ENCODE measurements at places on chromosomes 13 and 19.

DNA sequence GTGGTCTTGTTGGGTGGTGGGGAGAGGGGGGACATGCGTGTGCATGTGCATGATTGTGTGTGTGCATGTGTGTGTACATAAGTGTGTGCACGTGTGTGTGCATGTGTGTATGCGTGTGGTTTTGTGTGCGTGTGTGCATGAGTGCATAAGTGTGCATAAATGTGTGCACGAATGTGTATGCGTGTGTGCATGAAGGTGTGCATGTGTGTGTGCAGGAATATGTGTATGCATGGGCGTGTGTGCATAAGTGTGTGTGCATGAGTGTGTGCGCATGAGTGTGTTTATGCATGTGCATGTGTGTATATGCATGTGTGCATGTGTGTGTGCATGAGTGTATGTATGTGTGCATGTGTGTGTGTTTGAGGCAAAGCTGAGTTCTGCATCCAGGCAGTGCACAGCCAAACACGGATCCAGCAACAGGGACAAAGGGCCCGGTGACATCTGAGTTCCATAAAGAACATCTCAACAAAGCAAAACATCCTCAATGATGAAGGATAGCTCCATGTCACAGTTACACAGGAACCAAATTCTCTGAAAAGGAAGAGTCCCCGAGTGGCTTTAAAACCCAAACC, 86.0 kb upstream of the FARP1 start:
- DNase-seq = no peak

- no peak for DNase-seq
Measured at GRCh38 chr19:5683177-5683886, 2.5 kb downstream of the HSD11B1L start.

GRCh38 chr13:30191491-30192100, 115.8 kb downstream of the KATNAL1 start:
- no peak for DNase-seq

DNA sequence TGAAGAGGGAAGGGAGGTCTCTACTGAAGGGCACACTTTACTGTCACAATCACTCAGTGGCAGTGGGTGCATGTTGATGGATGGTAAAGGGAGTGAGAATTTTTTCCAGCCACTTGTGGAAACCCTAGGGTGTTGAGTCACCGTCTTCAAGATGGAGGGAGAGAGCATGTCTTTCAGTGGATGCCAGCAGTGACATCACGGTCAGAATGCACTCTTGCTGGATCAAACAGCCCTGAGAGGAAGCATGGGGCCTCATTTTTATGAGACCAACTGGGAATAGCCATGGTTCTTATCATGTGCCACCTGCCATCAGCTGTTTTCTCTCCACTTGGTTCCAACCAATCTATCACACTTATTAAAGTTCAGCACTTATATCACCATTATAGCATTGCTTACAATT, 182.5 kb downstream of the KCNRG start:
- no peak for DNase-seq

DNA sequence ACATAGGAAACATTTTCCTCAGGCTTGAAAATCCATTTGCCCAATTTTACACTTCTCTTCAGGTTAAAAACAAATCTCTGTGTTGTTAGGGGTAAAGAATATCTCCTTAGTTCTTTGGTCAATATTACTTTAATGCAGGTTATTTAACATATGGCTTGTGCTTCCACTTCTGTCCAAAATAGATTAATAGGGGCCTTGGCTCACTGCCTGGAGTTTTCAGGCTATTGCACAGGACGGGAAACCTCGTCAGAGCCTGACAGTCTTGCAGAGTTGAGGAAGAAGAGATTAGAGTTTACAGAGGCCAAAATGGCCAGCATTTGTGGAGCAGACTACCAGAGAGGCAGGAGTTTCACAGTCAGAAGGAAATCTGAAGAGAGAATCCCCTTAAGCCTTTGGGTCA, 863.9 kb upstream of the GPC6 start:
- no peak for DNase-seq

DNA sequence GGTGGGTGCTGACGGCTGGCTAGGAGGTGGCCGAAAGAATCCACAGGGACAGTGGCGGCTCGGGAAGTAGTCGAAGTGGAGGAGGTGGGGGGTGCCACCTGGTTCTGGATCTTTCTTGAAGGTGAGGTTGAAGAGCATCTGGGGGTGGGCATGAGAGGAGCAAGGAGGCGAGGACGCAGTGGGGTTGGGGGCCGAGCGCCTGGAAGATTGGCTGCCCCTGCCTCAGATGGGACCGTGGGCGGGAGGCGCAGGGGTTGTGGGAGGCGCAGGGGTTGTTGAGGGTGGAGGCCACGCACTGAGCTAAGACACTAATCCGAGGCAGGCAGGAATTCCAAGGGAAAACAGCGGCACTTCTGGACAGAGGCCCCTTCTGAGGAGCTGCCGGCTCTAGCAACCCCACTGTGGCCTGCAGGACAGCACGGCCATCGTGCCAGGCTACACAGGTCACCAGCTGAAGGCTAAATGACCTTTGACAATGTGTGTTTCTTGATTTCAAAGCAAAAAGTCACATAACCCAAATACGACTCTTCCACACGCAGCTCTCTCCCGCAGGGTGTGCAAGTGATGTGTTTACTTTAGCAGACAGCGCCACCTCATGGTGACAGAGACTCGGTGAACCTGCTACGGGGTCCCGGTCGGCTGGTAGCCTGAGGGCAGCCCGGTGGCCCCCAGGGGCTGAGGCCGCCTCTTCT, 44.1 kb upstream of the RANBP3 start:
- peak; percentile 17 for DNase-seq

GRCh38 chr19:8206147-8207087, 2.8 kb upstream of the CERS4 start:
- DNase-seq = peak; percentile 95

- DNase-seq = no peak
Measured at GRCh38 chr19:51771376-51772130, 10.6 kb downstream of the FPR2 start.

DNA sequence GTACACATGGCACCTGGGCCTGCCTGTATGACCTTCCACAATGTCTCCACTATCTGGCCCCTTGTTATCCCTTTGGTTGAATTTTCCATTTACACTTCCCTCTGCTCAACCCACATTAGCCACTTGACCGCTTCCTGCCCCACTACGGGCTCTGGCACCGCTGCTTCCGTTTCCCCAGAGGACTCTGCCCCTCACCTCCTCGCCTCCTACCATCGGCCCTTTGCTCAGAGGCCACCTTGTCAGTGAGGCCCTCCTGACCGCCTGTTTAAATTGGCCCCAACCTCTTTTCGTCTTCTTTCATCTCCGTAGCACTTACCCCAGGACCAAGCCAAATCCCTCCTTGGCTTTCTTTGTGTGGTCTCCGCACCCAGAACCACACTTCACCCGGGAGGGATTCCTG, 47.4 kb downstream of the SOX1 start:
- no peak for DNase-seq

DNA sequence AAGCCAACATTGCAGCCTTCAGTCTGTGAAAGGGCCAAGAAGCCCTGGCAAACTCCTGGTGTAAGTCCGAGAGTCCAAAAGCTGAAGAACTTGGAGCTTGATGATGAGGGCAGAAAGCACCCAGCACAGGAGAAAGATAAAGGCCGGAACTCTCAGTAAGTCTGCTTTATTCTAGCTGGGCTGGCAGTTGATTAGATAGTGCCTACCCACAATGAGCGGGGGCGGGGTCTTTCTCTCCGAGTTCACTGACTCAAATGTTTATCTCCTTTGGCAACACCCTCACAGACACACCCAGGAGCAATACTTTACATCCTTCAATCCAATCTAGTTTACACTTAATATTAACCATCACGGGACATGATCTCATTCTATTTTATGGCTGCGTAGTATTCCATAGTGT, 1317.1 kb downstream of the SLITRK1 start:
- DNase-seq = no peak

DNA sequence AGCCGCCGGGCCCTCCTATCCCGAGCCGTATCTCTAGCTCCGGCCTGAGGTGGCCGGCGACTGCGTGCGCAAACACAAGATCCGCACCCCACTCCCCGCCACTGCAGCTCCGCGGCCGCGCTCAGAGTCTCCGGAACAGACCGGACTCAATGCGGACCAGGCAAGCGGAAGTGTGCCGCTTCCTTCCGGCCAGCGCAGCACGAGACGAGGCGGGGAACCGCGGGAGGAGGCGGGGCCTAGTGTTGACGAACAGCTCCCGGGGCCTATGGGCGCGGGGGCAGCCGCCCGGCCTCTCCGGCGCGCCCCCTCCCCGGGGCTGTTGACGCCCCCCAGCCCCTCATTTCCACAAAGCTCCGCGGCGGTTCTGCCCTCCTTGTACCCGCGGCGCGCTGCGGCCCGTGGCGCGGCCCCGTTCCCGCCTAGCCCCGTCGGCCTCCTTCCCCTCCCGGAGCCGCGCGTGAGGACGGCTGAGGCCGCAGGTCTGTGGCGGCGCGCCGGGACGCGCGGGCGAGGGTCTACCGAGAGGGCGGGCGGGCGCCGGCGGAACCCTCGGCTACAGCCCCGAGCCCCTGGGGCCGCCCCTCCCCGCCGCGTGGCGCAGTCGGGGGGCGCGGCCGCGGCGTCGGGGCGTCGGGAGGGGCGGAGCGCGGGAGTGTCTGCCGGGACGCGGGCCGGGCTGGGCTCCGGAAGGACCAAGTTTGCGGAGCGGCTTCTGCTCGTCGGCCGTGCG, at the start of gene DPY19L3:
TSS of gene DPY19L3 (plus strand) at position 340 of the 730 bp plus-strand sequence. CDS start 2,484 bp downstream, outside the sequence.
- peak; percentile 88 for DNase-seq
